ENCODE measurements at places on chromosomes 3 and 15.

DNA sequence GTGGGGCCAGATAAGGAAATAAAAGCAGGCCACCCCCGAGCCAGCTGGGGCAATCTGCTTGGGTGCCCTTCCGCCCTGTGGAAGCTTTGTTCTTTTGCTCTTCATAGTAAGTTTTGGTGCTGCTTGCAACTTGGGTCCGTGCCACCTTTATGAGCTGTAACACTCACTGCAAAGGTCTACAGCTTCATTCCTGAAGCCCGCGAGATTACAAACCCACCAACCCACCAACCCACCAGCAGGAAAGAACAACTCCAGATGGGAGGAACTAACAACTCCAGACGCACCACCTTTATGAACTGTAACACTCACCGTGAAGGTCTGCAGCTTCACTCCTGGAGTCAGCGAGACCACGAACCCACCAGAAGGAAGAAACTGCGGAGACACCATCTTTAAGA lies 84.2 kb upstream of the ARRDC4 start:
- no peak for DNase-seq

GRCh38 chr3:178810181-178810580 lies 261.4 kb downstream of the ZMAT3 start:
- peak; percentile 79 for DNase-seq

DNA sequence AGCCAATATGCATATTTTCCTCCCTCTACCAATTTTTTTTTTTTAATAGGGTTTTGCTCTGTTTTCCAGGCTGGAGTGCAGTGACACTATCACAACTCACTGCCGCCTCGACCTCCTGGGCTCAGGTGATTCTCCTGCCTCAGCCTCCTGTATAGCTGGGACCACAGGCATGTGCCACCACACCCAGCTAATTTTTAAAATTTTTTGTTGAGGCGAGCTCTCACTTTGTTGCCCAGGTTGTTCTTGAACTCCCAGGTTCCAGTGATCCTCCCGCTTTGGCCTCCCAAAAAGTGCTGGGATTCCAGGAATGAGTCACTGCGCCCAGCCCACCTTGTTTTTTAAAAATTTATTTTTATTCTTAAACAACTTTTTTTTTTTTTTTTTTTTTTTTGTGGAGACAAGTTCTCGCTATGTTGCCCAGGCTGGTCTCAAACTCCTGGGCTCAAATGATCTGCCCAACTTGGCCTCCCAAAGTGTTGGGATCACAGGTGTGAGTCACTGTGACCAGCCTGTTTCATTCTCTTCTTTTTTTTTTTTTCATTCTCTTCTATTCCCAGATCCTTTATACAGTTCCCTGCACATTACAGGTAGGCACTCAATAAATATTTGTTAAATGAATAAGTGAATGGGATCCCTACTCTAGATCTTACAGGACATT lies 40.5 kb upstream of the PIK3CB start:
- DNase-seq, result no peak

GRCh38 chr15:74906067-74906449 lies 593 bp downstream of the FAM219B start:
- no peak for DNase-seq

DNA sequence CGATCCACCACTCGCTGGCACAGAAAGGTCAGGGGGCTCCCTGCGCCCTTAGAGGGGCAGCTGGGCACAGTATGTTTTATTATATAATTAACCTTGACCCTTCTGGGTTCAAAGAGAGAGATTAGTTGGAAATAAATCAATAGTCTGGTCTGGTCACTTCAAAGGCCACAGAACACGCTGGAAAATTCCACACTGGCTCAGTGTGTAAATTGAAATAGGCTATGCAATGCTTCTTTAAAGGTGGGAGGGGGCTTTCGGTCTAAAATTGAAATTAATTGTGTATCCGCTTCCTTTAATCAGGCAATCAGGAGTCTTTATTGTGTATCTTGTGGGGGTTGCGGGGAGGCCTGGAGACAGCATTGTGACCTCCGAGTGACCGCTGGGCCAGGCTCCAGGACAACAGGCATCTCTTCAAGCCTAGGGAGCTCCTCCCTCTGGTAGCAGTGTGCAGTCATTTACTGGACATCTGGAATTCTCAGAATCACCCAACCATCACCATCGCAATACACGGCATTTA lies 8.0 kb downstream of the RNU5B-1 start:
- DNase-seq, result peak; percentile 62

- DNase-seq, result no peak
Measured at GRCh38 chr3:51044982-51045381, 340.1 kb upstream of the MANF start.

- DNase-seq, result no peak
Measured at GRCh38 chr15:49387471-49387870, 35.6 kb upstream of the FGF7 start.

DNA sequence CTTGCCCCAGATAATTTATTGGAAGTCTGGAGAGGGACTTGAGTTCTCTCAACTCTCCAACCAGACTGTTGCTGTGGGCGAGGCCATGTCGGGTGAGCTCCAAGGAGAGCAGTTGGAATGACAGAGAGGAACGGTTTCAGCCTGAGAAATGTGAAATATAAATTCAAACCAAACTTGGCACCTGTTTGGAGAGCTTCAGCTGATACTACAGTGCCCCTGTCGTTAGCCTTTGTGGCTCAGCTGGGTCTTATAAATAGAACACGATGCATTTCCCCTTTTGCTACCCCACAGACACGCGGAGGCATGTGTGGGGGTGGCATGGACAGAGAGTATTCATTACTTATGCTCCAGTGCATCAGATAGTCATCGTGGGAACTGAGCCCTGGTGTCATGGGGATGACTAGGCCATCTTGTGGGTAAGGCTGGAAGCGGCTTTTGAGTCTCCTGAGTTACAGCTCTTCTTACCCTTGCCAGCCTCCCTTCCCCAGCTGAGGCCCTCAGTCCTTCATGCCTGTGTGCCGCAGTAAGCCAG lies 15.6 kb downstream of the SMAD3 start:
- DNase-seq, result peak; percentile 75
